ENCODE measurements at places on chromosomes 13 and 19.

GRCh38 chr13:41034881-41035280 is 15.8 kb upstream of the ELF1 start:
- no peak for DNase-seq

DNA sequence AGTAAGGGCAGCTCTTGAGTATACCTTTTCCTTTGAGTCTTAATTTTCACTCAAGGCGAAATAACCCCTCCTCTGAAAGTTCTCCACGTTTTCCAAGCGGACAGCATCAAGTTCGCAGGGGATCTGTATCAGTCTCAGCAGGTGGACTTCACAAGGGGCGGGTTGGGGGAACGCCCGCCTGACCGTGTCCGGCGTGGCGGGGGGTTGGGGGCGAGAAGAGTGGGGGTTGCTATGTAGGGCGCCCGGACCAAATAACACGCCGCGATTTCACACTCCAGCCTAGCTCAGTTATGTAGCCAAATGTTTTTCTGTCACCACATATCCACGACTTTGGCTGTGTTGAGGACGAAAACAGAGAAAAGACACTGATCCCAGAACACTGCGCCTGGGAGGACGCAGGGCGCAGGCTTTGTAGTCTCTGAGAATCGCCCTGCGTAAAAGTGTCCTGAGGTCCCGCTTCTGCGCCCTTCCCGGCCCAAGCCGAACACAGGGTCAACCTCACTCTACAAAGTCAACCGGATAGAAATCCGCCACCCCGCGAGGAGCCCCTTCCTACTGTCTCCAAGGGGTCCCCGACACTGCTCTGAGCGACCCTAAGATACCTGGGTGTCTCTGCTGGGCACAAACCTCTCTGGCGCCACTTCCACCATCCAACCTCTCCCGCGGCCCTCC is 524 bp downstream of the RUBCNL start:
- DNase-seq: no peak

- peak; percentile 84 for DNase-seq
Measured at GRCh38 chr19:21569494-21569865, 64.1 kb downstream of the ZNF429 start.

GRCh38 chr13:25463496-25463895 is 91.7 kb downstream of the ATP8A2 start:
- no peak for DNase-seq

DNA sequence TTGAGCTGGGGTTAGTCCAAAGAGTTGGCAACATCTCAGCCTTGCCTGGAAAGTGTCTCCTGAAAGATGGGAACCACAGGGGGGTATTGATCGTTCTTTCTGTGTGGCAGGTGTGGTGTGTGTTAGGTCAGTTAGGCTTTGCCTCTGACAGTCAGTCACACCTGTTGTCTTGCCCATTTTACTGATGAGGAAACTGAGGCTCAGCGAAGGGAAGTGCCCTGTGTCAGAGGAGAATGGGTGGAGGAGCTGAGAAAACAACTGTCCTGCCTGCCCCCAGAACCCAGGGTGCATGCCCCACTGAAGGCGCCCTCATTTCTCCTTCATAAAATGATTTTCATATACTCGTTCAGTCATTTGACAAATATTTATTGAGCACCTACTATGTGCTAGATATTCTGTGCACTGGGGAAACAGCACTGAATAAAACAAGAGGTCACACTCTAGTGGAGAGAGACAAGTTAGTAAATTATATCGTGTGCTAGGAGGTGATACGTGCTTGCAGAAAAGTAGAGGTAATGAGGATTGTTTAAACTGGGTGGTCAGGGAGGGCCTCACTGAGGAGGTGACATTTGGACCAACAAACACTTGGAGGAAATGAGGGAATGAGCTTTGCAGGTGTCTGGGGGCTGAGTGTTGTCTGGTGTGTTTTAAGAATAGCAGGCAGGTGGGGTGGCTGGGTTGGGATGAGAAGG is 1.6 kb downstream of the FXYD5 start:
- DNase-seq: no peak

DNA sequence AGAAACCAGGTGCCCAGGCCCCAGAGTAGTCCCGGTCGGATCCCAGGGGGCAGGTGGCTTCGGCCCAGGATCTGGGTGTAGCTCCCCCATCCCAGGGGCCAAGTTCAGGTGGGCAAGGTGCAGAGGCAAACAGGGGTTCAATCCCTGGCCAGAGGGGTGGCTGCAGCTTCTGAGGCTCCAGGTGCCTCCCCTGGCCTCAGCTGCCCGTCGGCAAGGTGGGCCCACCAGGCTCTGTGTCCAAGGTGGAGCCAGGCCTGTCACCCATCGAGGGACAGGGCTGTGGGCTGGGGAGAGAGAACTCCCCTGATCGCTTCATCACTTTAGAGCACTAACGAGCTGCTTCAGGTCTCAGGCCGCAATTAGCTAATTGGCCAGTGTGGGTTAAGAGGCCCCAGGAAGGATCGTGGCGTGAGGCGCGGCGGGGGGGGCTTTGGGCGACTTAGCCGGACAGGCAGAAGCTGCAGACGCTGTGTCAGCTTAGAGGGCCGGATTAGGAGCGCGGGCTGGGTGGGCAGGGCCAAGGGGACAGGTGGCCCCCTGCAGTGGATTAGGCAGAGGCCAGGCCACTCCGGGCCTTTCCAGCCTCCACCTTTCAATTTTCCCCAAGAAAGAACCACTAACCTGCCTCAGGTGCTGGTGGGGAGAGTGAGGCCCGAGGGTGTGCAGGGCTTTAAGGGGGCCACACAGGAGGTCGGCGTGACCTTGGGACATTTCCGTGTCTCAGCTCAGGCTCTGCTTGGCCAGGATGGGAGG is 2.8 kb upstream of the RAX2 start:
- no peak for DNase-seq

DNA sequence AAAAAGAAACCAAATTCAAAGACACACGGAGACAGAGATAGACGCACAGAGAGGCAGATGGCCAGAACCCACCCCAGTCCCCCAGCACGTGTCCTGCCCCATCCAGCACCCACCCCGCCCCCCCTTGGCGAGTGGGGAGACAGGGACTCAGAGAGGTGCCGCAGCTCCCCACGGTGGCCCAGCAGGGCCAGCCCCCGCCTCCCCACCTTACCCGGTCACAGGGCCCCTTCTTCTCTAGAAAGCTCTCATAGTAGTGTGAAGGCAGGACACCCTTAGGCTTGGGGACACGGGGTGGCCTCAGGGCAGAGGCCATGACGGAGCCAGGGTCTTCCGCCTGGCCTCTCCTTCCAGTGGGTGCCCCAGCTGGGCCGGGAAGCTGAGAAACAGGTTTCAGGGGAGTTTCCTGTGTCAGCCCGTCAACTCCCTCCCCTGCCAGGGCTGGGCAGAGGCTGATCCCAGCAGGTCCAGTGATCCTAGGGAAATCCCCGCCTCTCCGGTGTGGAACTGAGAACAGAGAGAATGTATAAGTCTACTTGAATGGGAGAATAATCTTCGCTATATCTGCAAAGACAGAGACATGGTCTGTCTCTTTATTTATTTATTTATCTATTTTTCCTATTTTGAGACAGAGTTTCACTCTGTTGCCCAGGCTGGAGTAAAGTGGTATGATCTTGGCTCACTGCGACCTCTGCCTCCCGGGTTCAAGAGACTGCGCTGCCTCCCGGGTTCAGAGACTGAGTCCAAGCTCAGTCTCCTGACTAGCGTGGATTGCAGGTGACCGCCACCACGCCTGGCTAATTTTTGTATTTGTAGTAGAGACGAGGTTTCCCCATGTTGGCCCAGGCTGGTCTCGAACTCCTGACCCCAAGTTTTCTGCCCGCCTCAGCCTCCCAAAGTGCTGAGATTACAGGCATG is at the start of gene STAP2:
TSS of gene STAP2 (minus strand) at position 387 of the 915 bp plus-strand sequence. CDS start at position 313, 74 bp downstream.
- no peak for DNase-seq

- no peak for DNase-seq
Measured at GRCh38 chr13:38412266-38412665, 62.6 kb downstream of the UFM1 start.

- DNase-seq: no peak
Measured at GRCh38 chr13:25662516-25662915, 290.7 kb downstream of the ATP8A2 start.

DNA sequence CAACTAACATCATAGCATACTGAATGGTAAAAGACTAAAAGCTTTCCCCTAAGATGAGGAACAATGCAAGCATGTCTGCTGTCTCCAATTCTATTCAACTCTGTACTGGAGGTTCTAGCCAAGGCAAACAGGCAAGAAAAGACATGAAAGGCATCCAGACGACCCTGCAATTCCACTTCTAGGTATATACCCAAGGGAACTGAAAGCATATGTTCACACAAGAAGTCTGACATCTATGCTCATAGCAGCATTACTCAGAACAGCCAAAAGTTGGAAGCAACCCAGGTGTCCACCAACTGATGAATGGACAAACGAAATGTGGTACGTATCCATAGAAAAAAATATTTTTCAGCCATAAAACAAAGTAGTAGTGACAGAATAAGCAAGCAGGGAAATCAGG is 39.1 kb downstream of the PEPD start:
- DNase-seq: no peak

DNA sequence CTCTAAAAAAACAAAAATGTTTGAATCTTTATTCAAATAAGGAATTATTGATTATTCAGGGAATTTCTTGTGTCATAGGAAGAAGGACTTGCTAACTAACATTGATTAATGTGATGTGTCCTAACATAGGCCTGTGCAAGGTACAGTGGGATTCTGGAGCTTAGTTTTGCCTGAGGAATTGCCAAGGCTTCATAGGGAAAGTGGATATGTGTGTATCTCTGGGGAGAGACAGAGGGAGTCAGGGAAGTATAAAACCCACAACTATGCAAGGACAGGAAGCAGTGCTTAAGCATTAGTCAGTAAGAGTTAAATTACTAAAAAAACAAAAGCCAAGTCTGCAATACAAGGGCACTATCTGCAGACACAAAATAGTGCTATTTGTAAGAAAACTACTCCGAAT is 59.6 kb downstream of the WDFY2 start:
- DNase-seq: no peak

DNA sequence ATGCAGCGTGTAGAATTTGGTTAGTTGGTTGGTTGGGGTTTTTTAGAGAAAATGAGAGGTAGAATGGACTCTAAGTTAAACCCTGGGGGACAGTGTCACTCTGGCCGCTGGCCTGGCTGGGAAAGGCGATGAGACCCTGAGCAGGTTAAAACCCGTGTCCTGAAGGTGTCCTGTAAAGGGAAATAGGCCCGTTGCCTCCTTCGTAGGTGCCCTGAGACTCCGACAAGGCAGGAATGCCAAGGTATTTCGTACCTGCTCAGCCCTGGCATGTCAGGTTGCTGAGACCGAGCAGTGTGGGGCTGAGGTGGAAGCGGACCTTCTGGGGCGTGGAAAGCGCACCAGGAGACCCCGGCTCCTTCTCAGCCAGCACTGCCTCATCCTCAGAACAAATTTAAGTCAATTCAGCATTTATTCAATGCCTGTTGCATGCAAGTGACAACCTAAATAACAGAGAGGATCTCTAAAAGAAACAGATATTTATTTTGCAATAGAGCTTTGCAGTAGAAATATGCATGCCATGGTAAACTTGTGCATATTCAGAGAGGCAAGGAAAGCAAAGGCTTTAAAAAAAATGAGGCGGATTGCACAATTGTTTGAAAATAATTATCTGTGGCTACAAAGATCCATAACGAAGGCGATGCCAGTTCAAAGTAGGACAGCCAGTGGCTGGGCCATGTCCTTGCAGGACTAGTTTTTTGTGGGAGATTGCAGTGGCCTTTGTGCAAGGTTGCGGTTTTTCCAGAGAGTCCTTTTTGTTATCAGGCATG is 1.4 kb upstream of the RAB20 start:
- DNase-seq: no peak

DNA sequence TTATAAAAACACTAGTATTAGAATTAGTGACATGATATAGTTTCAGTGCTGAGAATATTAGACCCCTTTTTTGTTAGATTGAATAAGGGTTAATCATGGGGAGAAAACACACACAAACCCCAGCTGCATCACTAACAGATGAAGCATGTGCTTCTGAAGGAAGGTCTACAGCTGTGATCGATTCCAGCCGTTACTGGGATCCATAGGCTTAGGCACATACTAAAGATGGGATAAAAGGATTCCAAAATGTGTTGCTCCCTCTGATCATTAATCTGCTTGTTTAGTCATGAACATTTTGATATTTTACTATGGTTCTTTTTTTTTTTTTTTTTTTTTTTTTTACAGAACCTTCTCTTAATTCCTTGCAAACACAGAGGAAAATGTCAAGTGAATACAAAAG is 1591.3 kb downstream of the EFNB2 start:
- DNase-seq: no peak

GRCh38 chr19:38686530-38686888 is 39.1 kb downstream of the ACTN4 start:
- DNase-seq: no peak

GRCh38 chr19:50728084-50728737 is 5.0 kb downstream of the CLEC11A start:
- no peak for DNase-seq

GRCh38 chr19:14028901-14029300 is 953 bp downstream of the RLN3 start:
- DNase-seq: no peak

GRCh38 chr19:7520131-7521051 is 2.0 kb upstream of the MCOLN1 start:
- DNase-seq: no peak

- DNase-seq: no peak
Measured at GRCh38 chr13:97631158-97631557, 197.2 kb downstream of the RAP2A start.

DNA sequence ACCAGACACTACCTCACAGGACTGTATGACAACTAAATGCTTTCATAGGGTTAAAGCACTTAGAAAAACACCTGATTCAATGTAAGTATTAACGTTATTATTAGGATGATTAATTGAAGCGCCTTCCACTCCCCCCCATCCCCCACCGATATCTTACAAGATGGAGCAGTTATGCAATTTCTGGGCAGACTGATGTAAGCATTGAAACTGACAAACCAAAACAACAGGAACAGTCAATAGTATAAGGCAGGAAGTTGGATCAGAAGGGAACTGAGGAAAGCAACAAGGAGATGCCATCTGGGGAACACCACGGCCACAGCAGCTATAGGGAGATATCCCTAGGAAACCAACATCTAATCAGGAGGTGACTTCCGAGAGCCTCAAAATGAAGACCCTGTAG is 3.8 kb downstream of the LCP1 start:
- DNase-seq: no peak

GRCh38 chr13:57634839-57635165 is 3.3 kb downstream of the PCDH17 start:
- DNase-seq: no peak

DNA sequence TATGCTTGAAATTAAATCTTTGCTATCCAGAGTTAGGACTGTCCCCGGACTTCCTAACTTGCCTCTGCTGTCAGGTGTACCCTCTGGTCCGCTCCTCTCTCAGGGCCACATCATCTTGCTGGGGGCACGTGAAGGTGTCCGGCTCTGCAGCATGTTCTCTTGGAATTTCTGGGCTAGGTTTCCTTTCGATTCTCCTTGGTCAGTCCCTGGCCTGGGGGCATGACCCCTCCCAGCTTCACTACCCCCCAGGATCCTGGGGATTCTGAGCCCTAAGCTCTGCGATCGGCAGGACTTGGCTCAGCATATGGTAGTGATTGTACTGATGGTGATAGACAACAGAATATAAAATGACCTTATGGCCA is 5.1 kb upstream of the GPI start:
- DNase-seq: no peak

DNA sequence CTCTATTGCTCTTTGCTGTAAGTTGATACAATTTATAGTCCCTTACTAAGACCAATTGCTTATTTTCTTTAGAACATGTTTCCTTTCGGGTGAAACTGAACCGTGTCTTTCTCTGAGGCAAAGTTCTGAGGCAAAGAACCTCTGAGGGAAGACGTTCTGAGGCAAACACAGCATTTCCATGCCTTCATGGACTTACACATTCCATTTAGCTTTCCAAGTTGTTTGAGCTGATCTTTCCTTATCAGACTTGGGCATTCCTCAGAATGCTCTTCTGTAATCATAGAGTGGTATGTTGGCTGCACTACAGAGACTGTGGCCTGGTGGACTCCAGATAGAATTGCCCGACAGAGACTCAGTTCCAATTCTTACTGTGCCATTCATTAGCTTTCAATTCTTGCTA is 579.1 kb downstream of the KCTD12 start:
- DNase-seq: no peak

Measured in hematopoietic multipotent progenitor cell (in vitro differentiated cells).